ENCODE measurements at places on chromosomes 7 and 10.

GRCh38 chr10:120610791-120611190 is 153.8 kb downstream of the PLPP4 start:
- DNase-seq = no peak

DNA sequence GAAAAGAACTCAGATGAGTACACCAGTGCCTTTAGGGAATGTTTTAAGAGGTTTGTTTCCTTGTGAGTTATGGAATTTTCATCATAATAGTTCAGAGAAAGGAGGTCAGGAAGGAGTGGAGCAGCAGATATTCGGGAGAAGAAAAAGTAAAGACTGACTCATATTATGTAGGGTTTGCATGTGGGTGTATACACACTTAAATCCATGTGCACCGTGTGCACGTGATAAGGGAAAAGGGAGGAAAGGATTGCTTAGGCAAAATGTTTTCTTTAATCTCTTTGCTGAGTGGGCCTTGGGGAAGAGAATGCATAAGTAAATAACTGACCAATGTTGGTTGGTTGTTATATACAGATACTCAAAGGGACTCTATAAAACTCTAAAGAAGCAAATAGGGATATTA is 30.2 kb downstream of the PLCE1 start:
- no peak for DNase-seq

DNA sequence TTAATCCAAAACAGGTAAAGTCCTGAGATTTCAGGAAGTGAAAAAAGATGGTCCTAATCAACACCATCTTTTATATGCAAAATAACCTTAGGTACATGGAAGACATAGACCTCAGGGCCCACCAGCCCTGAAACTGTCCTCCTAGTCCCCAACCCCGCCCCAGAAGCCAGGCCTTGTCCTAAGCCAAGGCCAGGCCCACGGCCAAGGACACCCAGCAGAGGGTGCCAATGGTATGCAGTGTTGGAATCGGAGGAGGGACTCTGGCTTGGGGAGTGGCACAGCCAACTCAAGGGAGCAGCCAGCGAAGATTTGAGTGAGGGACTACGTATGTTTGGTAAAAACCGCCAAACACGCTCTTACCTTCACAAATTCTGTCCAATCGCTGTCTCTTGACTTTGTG is 96.7 kb downstream of the ZRANB1 start:
- no peak for DNase-seq

DNA sequence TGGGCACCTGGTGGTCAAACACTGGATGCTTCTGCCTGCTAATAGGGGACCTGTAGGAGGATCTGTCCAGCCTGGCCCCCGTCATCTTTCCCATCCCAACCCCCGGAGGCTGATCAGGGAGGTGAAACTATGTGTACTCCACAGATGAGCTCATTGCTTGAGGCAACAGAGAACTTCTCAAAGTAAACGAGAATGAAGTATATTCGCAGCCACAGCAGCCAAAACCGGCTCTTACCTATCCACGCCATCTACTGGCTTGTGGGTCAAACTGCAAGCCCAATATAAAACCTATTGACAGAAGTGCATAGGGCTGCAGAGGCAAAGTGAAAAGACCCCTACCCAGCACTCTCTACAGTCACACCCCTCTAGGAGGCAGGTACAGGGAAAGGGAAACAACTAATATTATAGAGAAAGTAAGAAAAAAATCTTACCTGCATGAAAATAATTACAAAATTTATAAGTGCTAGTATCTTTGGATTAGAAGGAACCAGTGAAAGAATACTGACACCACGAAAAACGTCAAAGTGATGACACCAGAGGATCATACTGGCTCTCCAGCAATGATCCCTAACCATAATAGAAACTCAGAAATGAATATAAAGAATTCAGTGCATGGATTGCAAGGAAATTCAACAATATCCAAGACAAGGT is 973.5 kb downstream of the ANKRD7 start:
- no peak for DNase-seq

DNA sequence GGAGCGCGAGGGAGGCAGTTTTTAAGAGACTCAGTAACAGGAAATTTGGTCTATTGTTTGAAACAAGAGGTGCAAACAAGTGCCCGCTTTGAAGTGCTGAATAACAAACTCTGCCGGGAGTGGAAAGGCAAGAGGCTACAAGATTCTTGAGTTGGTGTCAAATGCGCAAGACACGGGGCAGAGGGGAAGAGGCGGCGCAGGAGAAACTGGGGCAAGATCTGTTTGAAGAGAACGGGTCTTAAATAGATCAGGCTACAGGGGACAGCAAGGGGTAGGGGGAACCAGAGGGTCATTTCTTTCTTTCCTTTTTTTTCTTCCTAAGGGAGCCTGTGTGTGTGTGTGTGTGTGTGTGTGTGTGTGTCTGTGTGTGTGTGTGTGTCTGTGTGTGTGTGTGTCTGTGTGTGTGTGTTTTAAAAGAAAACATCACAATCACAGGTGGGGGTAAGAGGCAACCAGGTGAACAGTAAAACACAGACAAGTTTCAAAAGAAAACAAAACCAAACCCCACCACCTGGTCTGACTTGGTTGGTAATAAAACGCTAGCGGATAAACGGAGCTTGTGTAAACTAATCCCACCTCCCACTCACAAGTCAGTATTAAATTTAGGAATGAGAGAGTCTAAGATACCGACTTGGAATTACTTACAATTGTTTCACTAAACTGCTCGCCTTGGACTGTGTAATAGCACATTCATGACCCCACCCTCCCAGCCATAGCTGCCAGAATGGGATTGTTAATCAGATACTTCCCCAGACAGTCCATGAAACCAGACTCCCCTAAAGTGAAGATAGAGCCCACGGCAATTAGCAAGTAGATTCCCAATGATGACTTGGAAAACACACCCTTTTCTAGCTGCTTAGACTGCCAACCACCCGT is 13.1 kb upstream of the CUX1 start:
- DNase-seq = no peak

GRCh38 chr10:33573606-33574005 is 239.1 kb upstream of the NRP1 start:
- DNase-seq = no peak

DNA sequence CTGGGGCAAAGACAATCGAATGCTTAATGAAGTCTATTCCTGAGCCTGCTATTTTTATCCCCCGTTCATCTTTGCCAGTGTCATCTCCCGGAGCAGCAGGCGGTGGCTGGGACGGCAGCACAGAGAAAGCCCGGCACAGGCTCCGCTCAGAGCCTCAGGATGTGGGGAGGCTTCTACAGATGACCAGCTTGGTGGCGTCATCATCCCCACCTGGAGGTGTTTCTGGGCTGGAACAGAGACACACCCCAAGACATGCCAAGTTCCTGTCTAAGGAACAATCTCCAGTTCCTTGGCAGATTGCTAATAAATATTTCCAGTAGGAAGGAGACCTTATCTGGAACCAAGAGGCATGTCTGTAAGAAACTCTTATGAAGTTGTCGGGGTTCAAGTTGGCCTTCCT is 552.4 kb upstream of the MGMT start:
- DNase-seq = no peak

- no peak for DNase-seq
These were observed 59.6 kb upstream of the TRIL start for GRCh38 chr7:29017713-29018112.
